ENCODE measurements at places on chromosomes 2 and 18.

- DNase-seq, result no peak
- H3K27ac ChIP-seq, result no peak overlapping the region
- H3K27me3 ChIP-seq, result no peaks in the 10 kb centered on the region
- H3K36me3 ChIP-seq, result no peaks in the 10 kb centered on the region
- H3K4me1 ChIP-seq, result no peaks in the 10 kb centered on the region
These were observed 273.2 kb downstream of the ARHGAP15 start for GRCh38 chr2:143402451-143402850.

DNA sequence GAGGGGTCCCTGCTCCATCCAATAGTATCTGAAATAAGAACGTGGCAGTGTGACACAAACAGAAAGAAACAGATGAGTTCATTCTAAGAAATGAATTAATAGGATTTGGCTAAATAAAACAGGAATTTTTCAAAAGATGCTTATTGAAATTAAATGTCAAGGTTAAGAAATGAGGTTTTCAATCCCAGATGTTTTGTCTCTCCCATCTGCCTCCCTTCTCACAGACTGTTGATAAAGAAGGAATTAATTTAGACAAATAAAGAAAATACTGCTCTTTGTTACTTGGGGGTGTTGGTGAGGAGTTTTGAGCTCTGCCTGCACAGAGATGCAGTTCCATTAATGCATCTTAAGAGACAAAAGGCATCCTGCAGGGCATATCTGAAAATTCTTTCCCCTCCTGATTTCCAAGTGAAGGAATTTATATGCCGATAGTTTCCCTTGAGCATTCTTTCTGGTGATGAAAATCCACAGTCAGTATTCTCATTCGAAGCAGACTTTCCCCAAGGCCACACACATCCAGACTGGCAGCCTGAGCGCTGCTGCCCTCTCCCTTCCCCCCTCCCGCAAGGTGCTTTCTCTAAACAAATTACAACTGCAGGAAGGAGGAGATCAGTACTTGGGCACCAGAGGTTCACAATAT lies 385.4 kb upstream of the RND3 start:
- no peaks in the 10 kb centered on the region for H3K36me3 ChIP-seq
- no peak overlapping the region for H3K27ac ChIP-seq
- no peak overlapping the region for H3K4me3 ChIP-seq
- DNase-seq, result no peak
- no peaks in the 10 kb centered on the region for H3K27me3 ChIP-seq

GRCh38 chr2:147546109-147546508 lies 298.7 kb upstream of the ACVR2A start:
- H3K27ac ChIP-seq, result no peak overlapping the region
- no peak for DNase-seq

DNA sequence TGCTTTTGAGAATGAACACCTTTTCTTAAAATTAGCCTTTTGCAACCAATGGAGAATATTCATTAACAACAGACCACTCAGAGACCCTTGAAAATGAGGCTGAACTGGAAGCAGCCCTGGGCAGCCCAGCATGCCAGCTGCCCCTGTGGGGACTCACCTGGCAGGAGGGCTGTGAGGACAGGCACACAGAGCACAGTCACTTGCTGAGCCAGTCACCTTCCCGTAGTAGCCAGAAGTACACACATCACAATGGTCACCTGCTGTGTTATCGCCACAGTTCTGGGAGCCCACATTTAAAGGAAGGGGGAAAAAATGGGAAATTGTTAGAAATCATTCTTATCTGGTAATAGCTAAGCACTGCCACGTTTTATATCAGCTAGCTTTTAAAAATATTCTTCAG lies 115.5 kb downstream of the LAMA1 start:
- H3K27me3 ChIP-seq, result no peaks in the 10 kb centered on the region
- no peaks in the 10 kb centered on the region for H3K4me1 ChIP-seq
- no peak for DNase-seq
- no peaks in the 10 kb centered on the region for H3K36me3 ChIP-seq

- peaks cover 17% of the 10 kb centered on the region for H3K4me1 ChIP-seq
- H3K4me3 ChIP-seq, result peak overlapping the region; percentile 87
- H3K27ac ChIP-seq, result peak overlapping the region; percentile 85
- no peaks in the 10 kb centered on the region for H3K27me3 ChIP-seq
- H3K36me3 ChIP-seq, result peaks cover 2% of the 10 kb centered on the region
- DNase-seq, result no peak
These were observed 657 bp downstream of the ARL6IP6 start for GRCh38 chr2:152718909-152719645.

- no peak for DNase-seq
- H3K36me3 ChIP-seq, result no peaks in the 10 kb centered on the region
- no peaks in the 10 kb centered on the region for H3K4me1 ChIP-seq
These were observed 29.4 kb upstream of the GMPPA start for GRCh38 chr2:219469186-219469724.

GRCh38 chr2:158740621-158741020 lies 54.5 kb upstream of the DAPL1 start:
- no peak overlapping the region for H3K4me3 ChIP-seq
- no peak for DNase-seq
- H3K27ac ChIP-seq, result no peak overlapping the region
- peaks cover 11% of the 10 kb centered on the region for H3K27me3 ChIP-seq
- no peaks in the 10 kb centered on the region for H3K36me3 ChIP-seq

GRCh38 chr18:11969904-11970835 lies 11.1 kb upstream of the IMPA2 start:
- no peak overlapping the region for H3K4me3 ChIP-seq
- H3K27ac ChIP-seq, result no peak overlapping the region
- no peaks in the 10 kb centered on the region for H3K36me3 ChIP-seq
- H3K4me1 ChIP-seq, result no peaks in the 10 kb centered on the region
- no peaks in the 10 kb centered on the region for H3K27me3 ChIP-seq

GRCh38 chr18:44557616-44558151 lies 123.0 kb upstream of the SETBP1 start:
- no peaks in the 10 kb centered on the region for H3K27me3 ChIP-seq
- DNase-seq, result no peak
- H3K4me1 ChIP-seq, result no peaks in the 10 kb centered on the region
- no peaks in the 10 kb centered on the region for H3K36me3 ChIP-seq
- H3K27ac ChIP-seq, result no peak overlapping the region
- H3K4me3 ChIP-seq, result no peak overlapping the region

DNA sequence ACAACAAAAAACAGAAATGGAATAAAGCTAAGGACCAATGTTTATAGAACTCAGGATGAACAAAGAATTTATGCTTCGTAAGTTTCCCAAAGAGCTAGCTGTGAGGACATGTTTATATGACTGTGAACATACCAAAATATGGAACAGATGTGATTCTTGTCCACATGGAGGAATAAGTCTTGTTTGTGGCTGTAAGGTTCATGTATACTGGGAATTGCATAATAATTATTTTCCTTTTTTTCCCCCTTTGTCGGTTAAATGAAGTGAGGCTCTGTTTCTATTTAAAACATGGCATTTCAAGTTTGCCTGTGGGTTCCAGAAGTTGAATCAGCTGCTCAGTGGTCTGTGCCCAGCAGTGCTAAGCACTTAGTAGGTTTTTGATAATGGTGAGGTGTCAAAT lies 108.1 kb downstream of the FHOD3 start:
- H3K4me3 ChIP-seq, result no peak overlapping the region
- H3K4me1 ChIP-seq, result no peaks in the 10 kb centered on the region
- H3K27ac ChIP-seq, result no peak overlapping the region
- no peaks in the 10 kb centered on the region for H3K36me3 ChIP-seq
- no peak for DNase-seq

- H3K4me1 ChIP-seq, result peaks cover 5% of the 10 kb centered on the region
- no peak overlapping the region for H3K27ac ChIP-seq
- no peaks in the 10 kb centered on the region for H3K27me3 ChIP-seq
- peak overlapping the region; percentile 34 for H3K4me3 ChIP-seq
- no peak for DNase-seq
These were observed 32.8 kb downstream of the TTC32 start for GRCh38 chr2:19868701-19869580.

DNA sequence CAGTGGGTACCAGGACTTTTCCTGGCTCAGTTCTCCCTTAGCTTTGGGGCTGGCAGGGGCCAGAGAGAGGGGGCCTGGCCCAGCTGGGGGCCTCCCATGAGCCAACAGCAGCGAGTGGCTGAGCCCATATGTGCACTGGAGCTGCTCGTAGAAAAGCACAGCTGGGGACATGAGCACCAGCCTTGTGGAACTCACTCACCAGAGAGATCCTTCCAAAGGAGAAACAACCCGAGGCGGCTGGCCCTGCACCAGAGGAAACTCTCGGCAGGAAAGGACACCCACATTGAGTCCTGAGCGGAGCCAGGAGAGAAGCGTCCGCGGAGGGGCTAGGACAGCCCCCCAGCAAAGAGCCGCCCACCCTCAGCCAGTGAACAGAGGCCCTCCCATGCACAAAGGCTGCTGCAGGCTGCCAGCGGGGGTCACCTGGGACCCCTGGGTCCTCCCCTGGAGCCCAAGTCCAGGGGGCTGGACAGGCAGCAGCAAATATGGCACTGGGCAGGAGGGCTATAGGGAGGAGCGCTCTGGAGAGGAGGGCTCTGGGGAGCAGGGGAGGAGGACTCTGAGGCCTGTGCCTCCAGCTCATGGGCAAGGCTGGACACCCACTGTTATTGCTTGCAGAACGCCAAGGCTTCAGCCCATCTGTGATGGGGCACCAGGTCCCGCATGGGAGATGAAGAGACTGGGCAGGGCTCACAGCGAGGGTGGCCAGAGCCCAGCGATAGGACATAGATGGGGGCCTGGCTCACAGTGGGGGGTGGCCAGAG lies 42.1 kb upstream of the SNED1 start:
- H3K4me1 ChIP-seq, result no peaks in the 10 kb centered on the region
- H3K36me3 ChIP-seq, result no peaks in the 10 kb centered on the region
- peaks cover 2% of the 10 kb centered on the region for H3K27me3 ChIP-seq
- no peak for DNase-seq

DNA sequence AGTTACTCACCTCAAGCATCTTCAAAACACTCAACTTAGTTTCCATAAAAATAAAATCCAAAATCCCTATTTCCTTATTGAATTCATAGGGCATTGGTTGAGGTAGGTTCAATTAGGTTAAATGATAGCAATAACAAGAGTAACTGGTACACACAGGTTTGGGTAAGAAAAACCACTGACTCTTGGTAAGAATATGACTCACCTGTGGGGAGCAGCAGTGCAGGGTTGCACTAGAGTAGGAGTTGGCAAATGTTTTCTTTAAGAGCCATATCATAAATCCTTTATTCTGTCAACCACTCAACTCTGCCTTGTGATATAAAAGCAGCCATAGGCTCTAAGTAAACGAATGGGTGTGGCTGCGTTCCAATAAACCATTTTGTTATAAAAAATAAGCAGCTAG lies 71.4 kb upstream of the CDH20 start:
- H3K27ac ChIP-seq, result no peak overlapping the region
- no peak for DNase-seq
- H3K36me3 ChIP-seq, result no peaks in the 10 kb centered on the region
- no peaks in the 10 kb centered on the region for H3K27me3 ChIP-seq

DNA sequence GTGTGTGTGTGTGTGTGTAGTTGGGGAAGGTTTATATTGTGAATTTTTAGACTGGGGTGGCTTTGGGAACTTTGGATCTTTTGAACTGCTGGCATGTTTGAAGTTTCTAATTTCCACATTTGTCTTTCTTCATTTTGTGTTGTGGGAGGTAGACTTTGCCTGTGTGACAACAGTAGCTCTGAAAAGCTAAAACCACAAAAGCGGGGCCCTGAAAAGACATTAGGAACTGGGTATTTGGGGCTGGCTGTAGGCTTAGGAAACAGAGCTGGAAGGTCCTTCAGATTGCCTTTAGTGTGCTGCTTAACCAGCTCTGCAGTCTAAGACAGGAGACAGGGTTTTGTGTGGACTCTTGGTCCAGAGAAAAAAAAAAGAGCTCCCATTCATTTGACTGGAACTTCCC lies 27.2 kb upstream of the DOCK10 start:
- H3K4me3 ChIP-seq, result no peak overlapping the region
- no peak for DNase-seq
- no peaks in the 10 kb centered on the region for H3K36me3 ChIP-seq
- H3K27me3 ChIP-seq, result peaks cover 6% of the 10 kb centered on the region
- H3K4me1 ChIP-seq, result no peaks in the 10 kb centered on the region

DNA sequence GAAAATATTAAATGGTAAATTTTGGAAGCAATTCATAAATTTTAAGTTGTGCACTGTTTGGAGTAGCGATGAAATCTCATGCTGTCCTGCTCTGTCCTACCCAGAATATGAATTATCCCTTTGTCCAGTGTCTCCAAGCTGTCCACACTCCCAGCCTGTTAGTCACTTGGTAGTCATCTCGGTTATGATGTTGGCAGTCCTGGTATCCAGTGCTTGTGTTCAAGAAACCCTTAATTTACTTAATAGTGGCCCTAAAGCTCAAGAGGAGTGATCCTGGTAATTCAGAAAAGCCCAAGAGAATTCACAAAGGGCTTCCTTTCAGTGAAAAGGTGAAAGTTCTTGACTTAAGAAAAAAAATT lies 71.8 kb upstream of the STAM2 start:
- H3K4me3 ChIP-seq, result no peak overlapping the region
- peaks cover 19% of the 10 kb centered on the region for H3K27me3 ChIP-seq
- no peaks in the 10 kb centered on the region for H3K36me3 ChIP-seq
- H3K4me1 ChIP-seq, result no peaks in the 10 kb centered on the region

DNA sequence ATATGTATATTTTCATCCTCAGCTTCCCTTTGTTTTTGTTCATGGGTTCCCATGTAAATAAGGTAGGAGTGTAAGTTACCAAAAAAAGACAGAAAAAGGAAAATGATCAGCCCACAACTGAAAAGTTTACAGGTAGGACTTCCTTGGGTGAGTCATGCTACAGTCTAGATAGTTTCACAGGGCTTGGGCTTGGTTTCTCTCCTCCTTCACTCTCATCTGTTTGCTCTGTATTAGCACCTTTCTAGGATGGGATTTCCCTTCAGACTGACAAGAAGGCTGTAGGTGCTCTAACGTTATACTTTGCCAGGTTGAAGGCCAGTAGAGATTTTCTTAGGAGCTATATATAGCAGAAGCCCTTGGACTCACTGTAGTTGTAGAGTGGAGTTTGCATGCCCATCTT lies 57.9 kb downstream of the FAM171B start:
- H3K27me3 ChIP-seq, result no peaks in the 10 kb centered on the region
- no peak overlapping the region for H3K27ac ChIP-seq
- H3K4me3 ChIP-seq, result no peak overlapping the region
- no peaks in the 10 kb centered on the region for H3K36me3 ChIP-seq

DNA sequence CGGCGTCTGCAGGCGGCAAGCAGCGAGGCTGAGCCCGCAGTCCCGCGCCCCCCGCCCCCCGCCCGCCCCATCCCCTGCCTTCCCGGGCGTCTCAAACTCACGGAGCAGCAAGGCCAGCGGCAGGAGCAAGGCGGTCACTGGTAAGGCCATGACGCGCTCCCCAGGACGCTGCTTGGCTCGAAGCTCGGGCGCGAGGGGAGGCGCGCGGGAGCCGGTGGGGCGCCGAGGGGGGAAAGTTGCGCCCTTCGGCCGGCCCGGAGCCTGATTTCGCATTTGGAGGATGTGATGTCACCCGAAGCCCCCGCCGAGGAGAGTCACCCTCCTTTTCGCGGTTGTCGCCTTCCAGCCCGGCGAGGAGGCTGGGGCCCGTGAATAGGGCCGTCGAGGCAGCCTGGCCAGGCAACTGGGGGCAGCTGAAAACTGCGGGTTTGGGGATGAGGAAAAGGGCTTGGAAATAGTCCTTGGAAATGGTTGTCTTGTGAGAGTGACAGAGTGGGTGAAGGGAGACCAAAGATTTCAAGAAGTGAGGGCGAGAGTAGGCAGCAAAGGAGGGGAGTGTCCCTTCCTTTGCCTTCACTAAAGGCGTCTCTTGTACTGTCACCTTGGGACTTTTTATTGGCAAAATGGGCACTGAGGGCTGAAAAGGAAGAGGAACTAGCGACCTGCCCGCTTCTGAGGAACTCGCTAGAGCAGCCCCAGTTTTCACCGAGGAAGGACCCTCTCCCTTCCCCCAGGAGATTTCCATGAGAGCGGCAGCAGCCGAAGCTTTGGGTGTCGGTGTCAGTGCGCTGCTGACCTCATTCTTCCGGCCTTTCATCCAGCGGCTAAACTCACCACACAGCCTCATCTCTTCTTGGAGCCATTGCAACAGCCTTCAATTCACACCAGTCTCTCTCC lies at the start of gene CD8A:
TSS of gene CD8A (minus strand) at position 238 of the 897 bp plus-strand sequence. CDS start at position 150, 88 bp downstream.
- H3K27ac ChIP-seq, result no peak within 1 kb of the TSS
- H3K36me3 ChIP-seq, result no peaks in the 10 kb centered on the region
- H3K27me3 ChIP-seq, result peaks cover 45% of the 10 kb centered on the region
- no peaks in the 10 kb centered on the region for H3K4me1 ChIP-seq
- H3K4me3 ChIP-seq, result no peak within 1 kb of the TSS
